ENCODE measurements at places on chromosomes 16 and 17. TPM values are rescaled to one million over a fixed set of nuclear protein-coding genes. Genes with fewer than 3 reads are reported as not detected.

GRCh38 chr16:125011-125410 lies 13.5 kb downstream of the NPRL3 start:
- DNase-seq, result no peak
- H3K4me1 ChIP-seq, result no peaks in the 10 kb centered on the region
- H3K4me3 ChIP-seq, result no peak overlapping the region
- no peaks in the 10 kb centered on the region for H3K36me3 ChIP-seq
- no peak overlapping the region for H3K27ac ChIP-seq

DNA sequence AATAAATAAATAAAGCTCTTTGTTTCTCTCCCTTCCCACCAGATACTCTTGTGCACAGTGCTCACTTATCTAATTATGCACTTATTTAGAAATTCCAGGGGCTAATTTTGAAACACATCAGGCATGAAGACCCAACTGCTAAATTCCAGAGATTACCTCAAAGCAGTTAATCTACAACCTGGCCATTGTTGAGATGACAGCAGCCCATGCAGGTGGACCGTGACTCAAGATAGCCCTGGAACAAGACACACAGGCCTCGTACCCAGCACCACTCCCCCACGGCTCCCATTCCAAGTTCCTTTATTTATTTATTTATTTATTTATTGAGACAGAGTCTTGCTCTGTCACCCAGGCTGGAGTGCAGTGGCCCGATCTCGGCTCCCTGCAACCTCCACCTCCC lies 60.1 kb upstream of the NPEPPS start:
- no peaks in the 10 kb centered on the region for H3K36me3 ChIP-seq
- no peak overlapping the region for H3K27ac ChIP-seq
- H3K4me1 ChIP-seq, result no peaks in the 10 kb centered on the region
- no peaks in the 10 kb centered on the region for H3K27me3 ChIP-seq

DNA sequence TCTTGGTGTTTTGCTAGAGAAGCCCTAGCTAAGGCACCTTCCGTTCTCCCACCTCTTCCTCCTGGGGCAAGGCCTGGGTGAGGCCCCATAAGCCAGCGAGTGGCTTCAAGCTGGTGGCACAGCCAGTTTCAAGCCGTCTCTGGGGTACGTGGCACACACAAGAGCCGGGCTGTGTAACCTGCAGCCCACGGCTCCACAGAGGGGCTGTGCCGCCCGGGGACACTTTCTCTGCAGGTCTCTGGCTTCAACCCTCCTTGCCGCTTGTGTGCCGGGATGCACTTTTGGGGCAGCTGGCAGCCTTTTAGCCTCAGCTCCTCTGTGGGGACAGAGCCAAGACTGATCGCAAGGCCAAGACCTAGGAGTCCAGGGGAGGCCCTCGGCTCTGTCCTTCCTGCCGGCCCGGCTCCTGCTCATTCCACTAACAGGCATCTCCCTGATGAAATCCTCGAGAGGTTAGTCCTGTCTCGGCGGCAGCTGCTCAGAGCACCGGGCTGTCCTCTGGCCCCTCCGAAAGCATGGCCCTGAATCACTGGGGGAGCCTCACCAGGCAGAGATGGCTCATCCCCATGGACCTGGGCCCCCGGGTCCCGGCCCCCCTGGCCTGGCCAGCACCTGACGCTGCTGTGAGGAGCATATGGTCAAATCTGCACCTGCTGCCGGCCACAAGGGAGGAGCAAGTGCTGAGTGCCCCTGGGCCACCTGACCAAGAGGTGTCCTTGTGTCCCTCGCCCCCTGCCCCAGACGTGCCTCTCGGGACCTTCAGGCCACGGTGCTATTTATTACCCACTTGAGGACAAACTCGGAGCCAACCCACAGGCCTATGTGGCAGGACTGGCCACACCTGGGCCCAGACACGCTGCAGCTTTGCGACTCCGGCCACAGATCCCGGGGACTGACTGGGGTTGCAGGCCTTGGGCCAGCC lies 98.5 kb downstream of the METRNL start:
- H3K27me3 ChIP-seq, result no peaks in the 10 kb centered on the region
- no peak overlapping the region for H3K27ac ChIP-seq
- H3K4me1 ChIP-seq, result no peaks in the 10 kb centered on the region
- no peak overlapping the region for H3K4me3 ChIP-seq
- H3K36me3 ChIP-seq, result no peaks in the 10 kb centered on the region

HEATR9 gene
- not detected for total RNA-seq

TNK1 gene
- total RNA-seq, result 6.2 TPM

CCL14 gene
- total RNA-seq, result 3.7 TPM

DNA sequence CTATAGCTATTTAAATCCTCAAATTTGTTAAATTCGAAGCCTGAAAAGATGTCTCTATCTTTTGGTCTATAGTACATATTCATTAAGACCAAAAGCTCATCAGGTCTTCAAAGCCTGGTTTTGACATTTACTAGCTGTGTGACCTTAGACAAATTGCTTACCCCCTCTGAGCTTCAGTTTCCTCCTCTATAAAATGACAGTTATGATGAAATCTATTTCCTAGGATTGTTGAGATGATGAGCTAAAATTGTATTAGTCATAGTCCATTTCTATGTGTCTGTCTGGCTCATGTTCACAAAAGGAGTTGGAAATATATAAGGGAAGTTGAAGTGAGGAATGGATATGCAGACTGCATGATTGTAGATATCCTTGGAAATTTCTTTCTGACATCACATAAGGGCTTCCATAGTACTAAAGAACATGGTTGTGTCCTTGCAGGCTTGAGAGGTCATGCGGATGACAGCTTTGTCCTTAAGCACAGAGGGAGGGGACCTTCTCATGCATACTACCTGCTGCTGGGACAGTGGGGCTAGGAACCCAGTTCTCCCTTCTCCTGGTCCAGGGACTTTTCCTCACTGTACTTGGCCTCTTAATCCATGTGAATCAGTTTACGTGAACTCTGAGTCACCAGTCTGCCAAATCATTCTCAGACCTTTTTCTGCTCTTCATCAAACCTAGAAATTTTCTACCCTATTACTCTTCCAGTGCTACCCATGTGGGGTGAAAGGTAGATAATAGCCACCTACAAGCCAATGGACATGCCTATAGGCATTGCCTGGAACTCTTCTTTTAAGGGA lies 487.5 kb upstream of the SALL1 start:
- no peak overlapping the region for H3K4me3 ChIP-seq
- no peak for DNase-seq
- no peaks in the 10 kb centered on the region for H3K36me3 ChIP-seq
- H3K27me3 ChIP-seq, result peaks cover 18% of the 10 kb centered on the region
- no peak overlapping the region for H3K27ac ChIP-seq

DNA sequence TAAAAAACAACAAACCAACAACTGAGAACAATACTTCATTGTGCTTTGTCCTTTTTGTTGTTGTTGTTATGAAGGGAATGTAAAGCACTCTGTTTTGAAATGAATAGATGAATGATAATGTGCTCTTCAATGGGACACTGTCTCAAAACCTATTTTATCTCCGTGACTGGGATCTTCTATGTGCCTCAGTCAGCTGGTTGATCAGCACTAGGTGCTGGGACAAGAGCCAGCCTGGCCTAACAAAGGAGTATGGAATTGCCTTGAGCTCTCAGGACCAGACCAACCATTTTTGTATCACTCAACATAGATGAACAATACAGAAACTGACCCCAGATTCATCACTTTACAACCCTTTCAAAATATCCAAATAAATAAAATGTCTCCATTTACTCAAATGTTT lies 440.2 kb downstream of the KCNJ2 start:
- no peak overlapping the region for H3K4me3 ChIP-seq
- no peaks in the 10 kb centered on the region for H3K27me3 ChIP-seq
- no peak overlapping the region for H3K27ac ChIP-seq
- no peaks in the 10 kb centered on the region for H3K36me3 ChIP-seq
- DNase-seq, result no peak

- no peak for DNase-seq
- H3K27ac ChIP-seq, result no peak overlapping the region
- H3K36me3 ChIP-seq, result no peaks in the 10 kb centered on the region
- no peak overlapping the region for H3K4me3 ChIP-seq
- no peaks in the 10 kb centered on the region for H3K27me3 ChIP-seq
Measured at GRCh38 chr16:10200637-10201586, 18.7 kb upstream of the GRIN2A start.

LLGL2 gene
- 76.4 TPM for total RNA-seq

PRKCA gene
- total RNA-seq, result 3.9 TPM

DNA sequence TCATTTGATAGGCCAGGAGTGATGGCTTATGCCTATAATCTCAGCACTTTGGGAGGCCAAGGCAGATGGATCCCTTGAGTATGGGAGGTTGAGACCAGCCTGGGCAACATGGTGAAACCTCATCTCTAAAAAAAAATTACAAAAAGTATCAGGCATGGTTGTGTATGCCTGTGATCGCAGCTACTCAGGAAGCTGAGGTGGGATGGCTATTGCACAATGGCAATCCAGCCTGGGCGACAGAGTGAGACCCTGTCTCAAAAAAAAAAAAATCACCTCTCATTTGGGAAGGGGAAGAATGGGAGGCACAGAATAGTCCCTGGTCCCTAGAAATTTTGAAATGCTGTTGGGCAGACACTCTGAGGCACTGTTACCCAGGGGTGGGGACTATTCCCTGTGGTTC lies 35.2 kb downstream of the SLFN11 start:
- no peaks in the 10 kb centered on the region for H3K4me1 ChIP-seq
- no peaks in the 10 kb centered on the region for H3K27me3 ChIP-seq
- DNase-seq, result no peak
- no peak overlapping the region for H3K27ac ChIP-seq

KRTAP4-5 gene
- not detected for total RNA-seq

- no peak overlapping the region for H3K27ac ChIP-seq
- H3K27me3 ChIP-seq, result no peaks in the 10 kb centered on the region
- no peaks in the 10 kb centered on the region for H3K4me1 ChIP-seq
- no peak for DNase-seq
Measured at GRCh38 chr16:65429504-65430181, 307.8 kb upstream of the CDH11 start.

SAP30BP gene
- total RNA-seq, result 39.5 TPM

DNA sequence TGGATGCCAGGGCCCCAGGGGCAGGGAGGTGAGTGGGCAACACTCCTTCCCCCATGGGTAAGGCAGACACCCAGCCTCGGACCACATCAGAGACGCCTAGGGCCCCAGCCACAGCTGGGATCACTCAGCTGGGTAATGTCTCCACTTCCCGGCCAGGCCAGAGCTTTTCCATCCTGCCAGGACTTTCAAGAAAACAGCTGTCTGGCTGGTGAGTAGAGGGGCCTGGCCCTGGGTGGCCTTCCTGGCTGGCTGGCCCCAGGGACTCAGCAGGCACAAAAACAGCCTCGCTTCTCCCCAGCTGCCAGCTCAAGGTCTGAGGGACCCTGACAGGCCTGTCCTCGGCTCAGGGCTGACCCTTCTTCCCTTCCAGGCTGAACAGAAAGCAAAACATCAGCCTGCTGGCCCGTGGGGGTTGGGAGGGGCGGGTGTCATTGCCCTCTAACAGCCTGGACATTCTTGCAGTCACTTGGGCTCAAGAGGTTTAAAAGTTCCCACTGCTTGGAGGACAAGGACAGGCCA lies 45.3 kb upstream of the JPH3 start:
- peaks cover 16% of the 10 kb centered on the region for H3K4me1 ChIP-seq
- no peaks in the 10 kb centered on the region for H3K27me3 ChIP-seq
- DNase-seq, result no peak

PRR11 gene
- total RNA-seq, result 13.4 TPM

DNA sequence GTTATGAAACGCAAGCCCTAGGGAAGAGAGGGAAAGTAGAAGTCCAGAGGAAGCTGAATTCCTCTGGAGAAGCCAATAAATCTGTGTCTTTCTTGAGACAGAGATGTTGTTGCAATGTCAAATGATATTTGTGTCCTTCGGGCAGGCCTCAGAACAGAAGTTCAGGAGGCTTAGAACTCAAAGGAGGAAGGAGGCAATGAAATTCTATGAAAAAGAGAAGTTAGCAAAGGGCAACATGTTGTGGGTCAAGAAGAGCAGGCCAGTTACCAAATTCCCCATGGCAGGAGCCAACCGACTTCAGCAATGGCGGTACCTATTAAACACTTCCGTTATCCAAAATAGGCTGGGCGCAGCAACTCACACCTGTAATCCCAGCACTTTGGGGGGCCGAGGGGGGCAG lies 109.0 kb upstream of the DHX40 start:
- no peaks in the 10 kb centered on the region for H3K36me3 ChIP-seq
- no peak overlapping the region for H3K27ac ChIP-seq
- no peaks in the 10 kb centered on the region for H3K27me3 ChIP-seq
- H3K4me3 ChIP-seq, result no peak overlapping the region
- no peaks in the 10 kb centered on the region for H3K4me1 ChIP-seq
- no peak for DNase-seq

All from esophagus squamous epithelium (tissue), 5 donors.